8988T (cell line): ENCODE measurements at places on chromosomes 1 and 21.

- DNase-seq = no peak
These were observed 206.7 kb upstream of the CAMK1G start for GRCh38 chr1:209376774-209377173.

DNA sequence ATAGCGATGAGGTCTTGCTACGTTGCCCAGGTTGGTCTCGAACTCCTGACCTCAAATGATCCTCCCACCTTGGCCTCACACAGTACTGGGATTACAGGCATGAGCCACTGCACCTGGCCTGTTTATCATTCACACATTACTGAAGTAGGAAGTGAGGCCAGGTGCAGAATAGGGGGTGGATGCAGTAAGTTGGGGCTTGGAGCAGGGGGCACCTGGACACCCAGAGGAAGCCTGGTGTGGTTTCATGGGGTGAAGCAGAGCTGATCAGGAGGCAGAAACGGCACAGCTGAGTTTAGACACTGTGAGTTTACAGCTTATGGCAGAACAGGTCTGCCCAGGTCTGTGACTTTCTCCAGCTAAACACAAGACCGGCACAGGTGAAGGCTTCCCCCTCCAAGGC is 4.9 kb downstream of the CDA start:
- DNase-seq = no peak

GRCh38 chr1:14852291-14852690 is 253.8 kb downstream of the KAZN start:
- DNase-seq = no peak

DNA sequence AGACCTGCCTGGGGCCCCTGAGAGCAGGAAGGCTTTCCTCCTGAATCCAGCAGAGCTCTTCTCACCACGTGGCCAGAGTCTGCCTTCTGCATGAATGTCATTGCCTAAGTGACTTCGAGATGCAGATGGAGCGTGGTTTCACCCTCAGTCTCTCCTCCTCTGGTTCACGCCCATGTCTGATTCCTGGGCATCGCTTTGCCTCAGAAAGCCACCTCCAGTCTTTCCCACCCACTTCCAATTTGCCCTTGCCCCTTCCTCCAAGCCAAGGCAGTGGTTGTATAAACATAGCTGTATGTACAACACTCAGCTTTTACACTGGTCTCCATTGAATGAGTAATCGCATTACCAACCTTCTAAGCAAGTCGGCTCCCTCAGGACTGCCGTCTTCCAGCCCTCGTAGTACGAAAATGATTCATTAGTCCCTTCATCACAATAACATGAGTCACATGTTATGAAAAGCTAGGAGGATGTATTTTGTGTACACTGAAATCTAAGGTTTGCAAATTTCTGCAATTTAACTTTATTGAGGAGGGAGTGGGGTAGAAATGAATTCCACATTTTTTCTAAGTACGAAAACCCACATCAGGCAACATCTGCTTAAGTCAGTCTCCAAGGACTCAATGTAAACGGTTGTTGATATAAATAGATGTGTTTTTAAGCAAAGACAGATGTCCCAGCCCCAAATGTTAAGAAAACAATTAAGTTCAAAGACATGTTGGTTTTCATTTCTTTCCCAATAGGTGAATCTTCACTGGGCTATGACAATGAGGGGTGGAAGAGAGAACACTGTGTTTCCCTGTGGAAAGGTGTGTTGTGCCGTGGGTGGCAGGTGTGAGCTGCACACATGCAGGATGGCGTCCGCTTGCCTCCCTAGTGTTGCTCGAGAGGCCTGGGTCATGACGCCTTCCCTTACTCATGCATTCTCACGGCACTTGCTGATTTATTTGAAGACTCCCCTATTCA is 32.3 kb upstream of the ETS2 start:
- no peak for DNase-seq

DNA sequence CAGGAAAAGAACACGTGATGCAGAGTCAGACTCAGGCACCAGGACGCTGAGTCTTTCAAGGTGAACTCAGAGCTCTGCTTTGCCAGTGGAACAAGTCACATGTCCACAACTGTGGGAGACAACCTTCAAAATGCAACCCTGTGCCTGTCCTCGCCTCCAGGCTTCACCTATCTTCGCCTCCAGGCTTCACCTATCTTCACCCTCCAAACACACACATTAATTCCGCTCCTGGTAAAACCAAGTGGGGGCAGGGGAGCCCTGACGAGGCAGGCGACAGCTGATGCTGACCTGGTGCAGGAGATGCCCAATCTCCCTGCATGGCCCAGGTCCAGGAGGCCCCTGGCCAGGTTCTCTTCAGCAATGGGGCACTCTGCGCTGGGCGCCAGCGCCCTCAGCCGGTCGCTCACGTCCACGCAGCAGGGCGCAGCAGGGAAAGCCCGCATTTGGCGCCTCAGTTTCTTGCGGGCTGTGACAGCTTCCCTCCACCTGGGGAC is 28.0 kb upstream of the LSS start:
- DNase-seq = no peak

DNA sequence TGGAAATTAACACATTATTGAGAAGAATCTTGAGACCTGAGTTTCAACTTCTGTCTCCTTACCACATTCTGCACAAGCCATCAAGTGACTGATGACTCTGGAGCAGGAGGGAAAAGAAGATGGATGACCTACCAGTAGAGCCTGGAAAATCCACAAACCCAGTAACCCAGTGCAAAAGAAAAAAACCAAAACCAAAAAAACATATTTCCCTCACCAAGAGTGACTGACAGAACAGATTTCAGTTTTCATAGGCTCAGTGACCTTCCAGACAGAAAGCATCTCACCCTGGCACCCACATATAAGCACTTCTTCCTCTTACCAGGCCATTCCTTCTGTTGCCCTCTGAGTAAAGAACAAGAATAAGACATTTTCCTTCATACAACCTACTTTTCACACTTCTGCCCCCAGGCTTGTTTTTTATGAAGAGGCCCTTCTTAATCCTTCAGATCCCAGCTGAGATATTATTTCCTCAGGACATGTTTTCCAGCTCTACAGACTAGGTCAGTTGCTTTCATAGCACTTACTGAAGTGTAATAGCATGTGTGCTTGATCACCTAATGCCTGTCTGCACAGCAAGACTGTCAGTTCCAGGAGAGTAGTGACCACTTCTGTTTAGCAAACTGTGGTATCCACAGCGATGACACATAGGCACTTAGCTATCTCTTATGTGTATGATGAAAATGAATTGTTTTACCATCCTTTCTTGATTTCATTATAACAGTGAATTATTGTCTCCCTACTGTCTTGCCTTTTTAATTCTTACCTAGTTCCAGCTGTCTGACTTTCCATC is 4.0 kb downstream of the TSACC start:
- no peak for DNase-seq

DNA sequence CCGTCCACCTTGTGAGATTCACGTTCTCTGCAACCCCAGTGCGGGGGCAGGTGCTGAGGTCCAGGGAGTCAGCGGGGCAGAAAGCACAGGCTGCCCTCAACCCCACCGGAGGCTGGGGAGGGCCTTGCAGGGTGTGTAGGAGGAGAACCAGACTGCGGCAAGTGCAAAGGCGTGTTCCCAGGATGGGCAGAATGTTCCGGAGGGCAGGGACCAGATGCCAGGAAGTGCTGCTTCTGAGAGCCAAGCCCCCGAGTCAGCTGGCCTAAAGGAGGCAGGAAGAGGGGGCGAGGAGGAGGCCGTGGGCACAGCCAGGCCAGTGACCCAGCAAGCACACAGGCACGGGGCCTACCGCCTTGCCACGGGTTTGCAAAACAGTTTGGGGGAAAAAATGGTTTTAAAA is 193.8 kb upstream of the AJAP1 start:
- no peak for DNase-seq

- no peak for DNase-seq
These were observed 15.8 kb upstream of the VCAM1 start for GRCh38 chr1:100703716-100704115.

GRCh38 chr1:40932006-40932405 is 47.5 kb upstream of the CTPS1 start:
- no peak for DNase-seq

DNA sequence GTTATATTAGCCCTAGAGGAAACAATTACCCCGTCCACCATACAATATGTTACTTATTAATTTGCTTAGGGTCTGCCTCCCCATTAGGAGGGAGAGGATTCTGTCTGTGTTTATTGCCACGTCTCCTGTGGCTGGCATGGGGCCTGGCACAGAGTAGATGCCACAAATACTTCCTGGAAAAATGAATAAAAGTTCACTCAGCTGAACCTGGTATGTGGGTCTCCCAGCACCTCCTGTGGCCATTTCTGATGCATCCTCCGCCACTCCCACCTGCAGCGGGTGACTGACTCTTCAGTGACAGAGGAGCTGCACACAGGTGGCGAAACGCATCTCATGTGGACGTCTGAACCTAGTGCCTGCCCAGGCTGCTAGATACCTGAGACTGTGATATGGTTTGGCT is 112.7 kb downstream of the CLIC6 start:
- DNase-seq = no peak

DNA sequence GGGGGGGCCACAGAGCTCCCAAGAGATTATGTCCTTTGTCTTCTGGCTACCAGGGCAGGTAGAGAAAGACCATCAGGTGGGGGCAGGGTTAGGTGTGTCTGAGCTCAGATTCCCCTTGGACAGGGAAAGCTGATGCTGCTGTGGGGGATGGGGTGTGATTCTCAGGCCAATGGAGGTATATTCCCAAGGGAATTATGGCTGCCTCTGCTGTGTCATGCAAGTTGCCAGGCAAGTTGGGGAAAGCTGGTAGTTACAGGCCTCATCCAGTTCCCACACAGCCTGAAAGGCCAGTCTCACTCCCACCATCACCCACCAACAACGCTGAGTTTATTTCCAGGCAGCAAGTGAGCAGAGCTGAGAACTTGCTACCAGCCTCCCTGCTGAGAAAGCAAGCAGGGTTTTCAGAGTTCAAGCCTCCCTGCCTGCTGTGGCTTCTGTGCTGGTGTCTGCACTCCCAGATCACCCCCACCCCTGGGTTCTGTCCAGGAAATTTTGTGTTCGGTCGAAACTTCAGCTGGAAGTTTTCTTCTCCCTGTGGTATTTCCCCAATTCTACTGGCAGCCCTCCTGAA is 21.3 kb downstream of the IFI16 start:
- DNase-seq = no peak

DNA sequence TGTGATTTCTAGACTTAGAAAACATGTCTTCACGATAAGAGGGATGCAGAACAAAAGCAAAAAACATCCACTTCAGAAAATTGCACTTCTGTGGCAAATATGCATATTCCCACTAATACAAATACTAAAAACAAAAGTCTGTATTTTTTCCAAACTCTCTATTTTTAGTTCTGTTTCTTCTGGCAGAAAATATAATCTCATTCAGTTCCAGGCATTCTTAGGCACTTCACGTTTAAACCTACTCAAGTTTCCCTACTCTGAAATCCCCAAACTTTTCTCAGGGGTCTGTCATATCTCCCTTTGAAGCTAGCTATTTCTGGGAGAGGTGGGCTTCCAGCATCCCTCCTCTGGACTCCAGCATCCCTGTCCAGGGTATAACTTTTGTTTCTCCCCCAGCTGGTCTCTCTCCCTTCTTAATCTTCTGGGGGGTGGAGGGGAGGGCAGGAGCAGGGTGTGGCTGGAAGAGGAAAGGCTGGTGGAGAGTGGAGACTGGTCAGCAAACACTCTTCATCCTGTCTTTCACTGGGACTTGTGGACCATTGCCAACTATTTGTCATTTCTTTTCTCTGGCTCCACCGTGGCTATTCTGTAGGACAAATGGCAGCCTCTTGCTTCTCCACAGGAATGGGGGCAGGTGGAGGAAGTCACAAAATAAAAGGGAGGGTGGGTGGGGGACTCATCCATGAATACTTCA is 19.6 kb upstream of the NCF2 start:
- DNase-seq = no peak

DNA sequence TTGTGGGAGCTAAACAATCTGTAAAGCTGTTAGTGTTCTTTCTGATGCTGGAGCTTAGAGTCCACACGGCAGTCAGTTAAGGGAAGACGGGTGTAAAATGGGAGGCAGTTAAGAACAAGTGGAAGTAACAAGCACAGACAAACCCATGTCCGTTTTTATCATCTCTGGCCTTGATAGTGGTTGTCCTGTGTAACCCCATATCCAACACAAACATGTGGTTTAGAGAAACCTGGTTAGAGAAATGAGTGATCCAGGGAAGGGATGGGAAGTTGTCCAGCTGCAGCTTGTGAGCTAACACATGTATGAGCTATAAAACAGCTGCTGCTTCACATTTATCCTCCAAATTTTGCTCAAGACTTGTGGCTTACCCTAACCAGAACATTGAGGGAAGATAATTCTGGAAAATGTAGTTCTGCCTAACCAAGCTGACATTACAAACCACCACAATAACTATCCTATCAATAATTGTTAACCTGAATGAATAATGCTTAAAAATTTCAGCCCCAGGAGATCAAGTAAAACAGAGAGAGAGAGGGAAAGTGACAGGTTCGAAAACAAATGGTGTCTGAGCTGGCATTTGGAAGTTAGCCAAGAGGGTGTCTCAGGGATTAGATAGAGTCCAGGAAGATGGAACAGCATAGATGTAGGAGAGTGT is 10.6 kb upstream of the C1orf162 start:
- no peak for DNase-seq

GRCh38 chr1:153754266-153754665 is 20.9 kb upstream of the SLC27A3 start:
- DNase-seq = no peak

GRCh38 chr1:61400997-61401396 is 318.6 kb downstream of the NFIA start:
- no peak for DNase-seq

- no peak for DNase-seq
These were observed 73.1 kb downstream of the SLC66A1 start for GRCh38 chr1:19385221-19385620.

DNA sequence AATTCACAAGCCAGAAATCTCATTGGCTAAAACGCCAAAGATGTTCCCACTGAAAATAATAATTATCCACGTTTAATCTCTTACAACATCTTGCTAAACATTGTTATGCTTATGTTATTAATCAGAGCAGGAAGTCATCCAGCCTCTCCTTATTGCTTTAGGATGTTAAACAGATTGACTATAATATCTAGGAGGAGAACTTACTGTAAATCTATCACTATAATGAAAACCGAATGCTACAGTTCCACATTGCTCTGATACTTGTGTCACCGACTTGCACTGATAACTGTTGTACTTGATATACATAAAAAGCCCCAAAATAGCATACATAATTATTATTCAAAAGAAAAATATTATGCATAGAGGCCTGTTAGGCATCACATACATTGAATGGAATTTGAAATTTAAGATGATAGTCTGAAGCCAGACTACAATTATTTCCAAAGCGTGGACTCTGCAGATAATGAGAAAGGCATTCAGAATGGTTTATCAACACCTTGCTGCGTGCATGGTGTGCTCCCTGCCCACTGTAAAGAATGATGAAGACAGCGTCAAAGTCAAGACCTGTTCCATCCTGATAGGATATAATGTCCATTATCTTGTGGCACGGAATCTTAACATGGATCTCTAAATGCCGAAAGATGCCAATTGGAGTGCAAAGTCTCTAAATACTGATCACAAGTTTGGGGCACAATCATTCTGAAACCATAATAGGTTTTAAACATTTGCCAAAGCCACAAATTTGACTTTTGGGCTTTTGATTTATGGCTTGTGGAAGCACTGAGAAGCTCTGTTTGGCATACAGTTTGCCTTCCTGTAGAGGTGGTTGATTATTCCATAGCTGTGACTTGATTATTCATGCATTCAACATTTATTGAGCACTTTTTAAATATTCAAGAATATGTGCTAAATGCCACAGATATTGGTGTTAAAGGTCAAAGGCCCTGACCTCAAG is 71.3 kb downstream of the CRB1 start:
- DNase-seq = no peak

- no peak for DNase-seq
These were observed 256.2 kb downstream of the DYRK1A start for GRCh38 chr21:37622755-37623154.

- no peak for DNase-seq
These were observed 139.9 kb upstream of the ATP1B1 start for GRCh38 chr1:168966636-168967035.
